ENCODE measurements at places on chromosomes 16 and 17. TPM values are rescaled to one million over a fixed set of nuclear protein-coding genes. Genes with fewer than 3 reads are reported as not detected.

EMP2 gene
- 40.1 TPM for polyA plus RNA-seq

DNAI2 gene
- polyA plus RNA-seq: 0.21 TPM

ABCA8 gene
- polyA plus RNA-seq: not detected

- no peaks in the 10 kb centered on the region for H3K27me3 ChIP-seq
- peaks cover 8% of the 10 kb centered on the region for H3K36me3 ChIP-seq
- no peak for DNase-seq
These were observed 14.1 kb downstream of the DHRS7B start for GRCh38 chr17:21140911-21141310.

- no peaks in the 10 kb centered on the region for H3K4me1 ChIP-seq
- no peaks in the 10 kb centered on the region for H3K27me3 ChIP-seq
- H3K4me3 ChIP-seq: no peak overlapping the region
- no peak for DNase-seq
These were observed 33.3 kb downstream of the SLC47A2 start for GRCh38 chr17:19683117-19683516.

DNA sequence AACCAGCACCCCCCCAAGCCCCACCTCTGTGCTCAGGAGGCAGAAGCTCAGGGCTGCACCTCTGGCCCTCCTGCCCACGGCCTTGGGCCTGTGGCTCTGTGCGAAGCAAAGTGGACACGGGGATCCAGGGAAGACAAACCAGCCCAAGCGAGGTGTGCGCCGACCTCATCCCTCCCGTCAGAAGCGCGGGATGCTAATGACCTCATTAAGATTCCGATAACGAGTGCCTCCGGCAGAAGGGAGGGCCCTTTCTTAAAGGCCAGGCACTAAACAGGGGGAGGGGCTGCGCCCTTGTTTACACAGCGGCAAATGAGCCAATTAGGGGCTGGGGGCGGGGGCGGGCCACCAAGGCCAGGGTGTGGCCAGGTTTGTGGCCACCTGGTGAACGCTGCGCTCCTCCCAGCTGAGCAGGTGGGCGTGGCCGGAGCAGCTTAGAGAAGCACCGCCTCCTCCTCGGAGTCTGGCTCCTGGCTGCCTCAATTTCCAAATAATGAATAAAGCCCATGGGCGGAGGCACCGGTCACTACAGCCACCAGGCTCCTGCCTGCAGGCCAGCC, 3.2 kb downstream of the CBX4 start:
- H3K4me1 ChIP-seq: peaks cover 37% of the 10 kb centered on the region
- DNase-seq: peak; percentile 99
- peak overlapping the region; percentile 80 for H3K4me3 ChIP-seq
- peaks cover 88% of the 10 kb centered on the region for H3K27me3 ChIP-seq

DNA sequence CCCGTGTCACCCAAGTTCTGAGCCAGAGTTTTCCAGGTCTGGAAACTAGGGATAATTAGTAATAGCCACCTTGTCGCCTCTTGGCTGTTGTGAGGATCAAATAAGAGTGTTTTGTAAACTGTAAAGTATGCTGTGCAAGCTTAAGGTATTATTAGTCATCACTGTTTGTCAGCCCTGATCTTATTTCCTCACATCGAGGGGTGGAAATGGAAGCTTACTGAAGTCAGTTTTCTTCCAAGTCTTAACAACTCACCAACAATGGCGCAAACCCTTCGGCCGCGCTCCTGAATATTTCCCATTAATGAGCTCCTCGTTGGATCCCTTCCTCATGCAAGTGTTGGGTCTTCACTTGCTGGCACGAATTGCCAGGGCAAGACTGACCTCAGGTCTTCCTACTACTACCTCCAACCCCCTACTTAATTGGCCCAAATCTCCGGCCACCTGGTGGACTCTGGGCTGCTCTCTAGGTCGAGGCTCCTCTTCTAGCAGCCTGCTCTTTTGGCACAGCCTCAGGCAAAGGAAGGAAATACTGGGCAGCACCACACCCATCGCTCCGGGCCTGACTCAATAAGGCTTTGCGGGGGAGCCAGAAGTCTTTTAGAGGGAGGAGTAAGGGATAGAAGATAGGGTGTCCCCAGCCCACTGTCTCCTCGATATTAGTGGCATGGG, 885 bp upstream of the SLC35B1 start:
- peak overlapping the region; percentile 73 for H3K27ac ChIP-seq
- peaks cover 12% of the 10 kb centered on the region for H3K36me3 ChIP-seq
- no peaks in the 10 kb centered on the region for H3K27me3 ChIP-seq
- H3K4me3 ChIP-seq: no peak overlapping the region

- H3K4me1 ChIP-seq: peaks cover 8% of the 10 kb centered on the region
- H3K4me3 ChIP-seq: no peak overlapping the region
- no peaks in the 10 kb centered on the region for H3K36me3 ChIP-seq
- H3K27ac ChIP-seq: no peak overlapping the region
These were observed 263.2 kb downstream of the KIF2B start for GRCh38 chr17:54085934-54086333.
